ENCODE measurements at places on chromosomes 12 and 14.

GRCh38 chr12:24045816-24046257 is 96.4 kb upstream of the SOX5 start:
- DNase-seq, result no peak

- no peak for DNase-seq
Measured at GRCh38 chr12:60535363-60535762, 939.5 kb downstream of the SLC16A7 start.

DNA sequence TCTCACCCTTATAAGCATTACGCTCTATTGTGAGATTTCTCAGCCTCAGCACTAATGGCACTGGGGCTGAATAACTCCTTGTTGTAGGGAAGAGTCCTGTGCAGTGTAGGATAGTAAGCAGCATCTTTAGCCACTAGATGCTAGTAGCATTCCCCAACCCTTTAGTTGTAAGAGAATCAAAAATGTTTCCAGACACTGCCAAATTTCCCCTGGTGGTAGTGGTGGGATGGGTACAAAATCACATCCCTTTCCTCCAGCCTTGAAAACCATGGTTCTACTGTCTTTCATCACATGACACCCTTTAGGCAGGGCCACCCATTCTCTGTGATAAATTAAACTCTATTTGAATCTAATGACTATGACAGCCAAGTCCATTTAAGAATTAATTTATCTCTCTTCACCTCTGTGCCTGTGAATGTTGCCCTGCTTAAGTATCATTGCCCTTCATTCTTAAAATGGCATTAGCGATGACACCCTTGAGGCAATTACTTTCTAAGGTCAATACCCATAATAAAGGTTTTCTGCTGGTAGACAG is 199.4 kb downstream of the ANO4 start:
- no peak for DNase-seq

DNA sequence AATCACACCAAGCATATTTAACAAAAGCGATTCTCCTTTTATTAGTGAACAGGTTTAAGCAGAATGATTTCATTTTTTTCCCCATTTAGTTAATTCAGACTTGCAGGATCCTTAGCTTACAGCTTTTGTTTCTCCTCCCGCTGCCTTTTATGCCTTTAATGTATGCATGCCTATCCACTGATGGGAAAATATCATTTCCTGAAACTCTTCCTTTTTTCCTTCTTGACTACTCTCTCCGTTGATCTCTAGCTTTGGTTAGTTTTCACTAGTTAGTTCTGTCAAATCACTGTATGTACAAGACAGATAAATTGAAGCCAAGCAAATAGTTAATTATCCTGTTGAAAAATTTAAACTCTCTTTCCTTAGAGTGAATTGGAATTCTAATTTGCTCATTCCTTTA is 26.3 kb downstream of the NKX2-1 start:
- DNase-seq, result no peak

DNA sequence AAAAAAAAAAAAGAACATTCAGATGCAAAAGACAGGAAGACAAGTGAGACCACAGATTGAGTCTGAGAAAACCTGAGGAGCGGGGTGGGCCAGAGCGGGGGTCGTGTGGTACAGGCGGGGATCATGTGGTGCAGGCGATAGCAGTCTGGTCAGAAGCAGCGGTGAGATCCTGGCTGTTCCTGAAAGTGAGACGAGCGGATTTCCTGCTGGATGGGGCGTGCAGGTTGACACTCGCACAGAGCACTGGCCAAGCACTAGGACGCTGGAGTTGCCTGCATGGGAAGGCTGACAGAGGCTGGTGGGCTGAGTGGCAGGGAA is 35.7 kb downstream of the CDC42BPB start:
- no peak for DNase-seq

DNA sequence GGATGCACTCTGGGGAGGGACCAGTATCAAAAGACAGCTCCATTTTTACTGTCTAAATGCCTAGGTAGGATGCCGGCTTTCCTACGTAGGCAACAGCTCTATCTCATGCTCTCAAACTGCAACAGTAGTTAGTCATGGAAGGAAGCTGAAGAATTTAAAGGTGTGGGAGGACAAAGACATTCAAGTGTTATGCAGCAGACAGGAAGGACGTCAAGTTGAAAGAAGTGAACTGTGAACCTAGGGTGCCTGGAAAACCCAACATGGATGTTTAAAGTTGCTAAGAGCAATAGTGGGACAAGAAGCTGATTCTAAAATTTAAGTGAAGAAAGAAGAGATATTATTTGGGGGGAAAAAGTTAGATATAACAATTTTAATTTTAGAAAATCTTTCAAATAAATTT is 5.9 kb downstream of the SEC23A start:
- DNase-seq, result no peak

- no peak for DNase-seq
Measured at GRCh38 chr14:54672181-54672580, 105.3 kb downstream of the SAMD4A start.

DNA sequence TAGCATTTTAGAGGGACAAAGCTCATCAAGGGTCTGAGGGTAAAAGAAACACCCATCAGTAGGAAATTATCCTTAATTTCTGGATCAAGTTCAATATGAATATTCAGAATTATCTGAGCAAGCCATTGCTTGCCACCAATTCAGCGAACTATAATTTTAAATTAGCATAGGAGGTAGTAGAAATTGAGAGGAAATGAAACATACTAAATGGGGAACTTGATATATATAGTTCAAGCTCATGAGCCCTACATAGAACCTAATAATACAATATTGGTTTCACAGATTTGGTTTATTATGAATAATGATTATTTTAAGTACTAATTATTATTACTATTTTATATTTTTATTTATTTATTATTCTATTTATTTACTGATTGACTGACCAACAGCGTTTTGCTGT is 42.1 kb upstream of the GXYLT1 start:
- no peak for DNase-seq

GRCh38 chr14:60713513-60713912 is 10.6 kb downstream of the SIX4 start:
- no peak for DNase-seq

DNA sequence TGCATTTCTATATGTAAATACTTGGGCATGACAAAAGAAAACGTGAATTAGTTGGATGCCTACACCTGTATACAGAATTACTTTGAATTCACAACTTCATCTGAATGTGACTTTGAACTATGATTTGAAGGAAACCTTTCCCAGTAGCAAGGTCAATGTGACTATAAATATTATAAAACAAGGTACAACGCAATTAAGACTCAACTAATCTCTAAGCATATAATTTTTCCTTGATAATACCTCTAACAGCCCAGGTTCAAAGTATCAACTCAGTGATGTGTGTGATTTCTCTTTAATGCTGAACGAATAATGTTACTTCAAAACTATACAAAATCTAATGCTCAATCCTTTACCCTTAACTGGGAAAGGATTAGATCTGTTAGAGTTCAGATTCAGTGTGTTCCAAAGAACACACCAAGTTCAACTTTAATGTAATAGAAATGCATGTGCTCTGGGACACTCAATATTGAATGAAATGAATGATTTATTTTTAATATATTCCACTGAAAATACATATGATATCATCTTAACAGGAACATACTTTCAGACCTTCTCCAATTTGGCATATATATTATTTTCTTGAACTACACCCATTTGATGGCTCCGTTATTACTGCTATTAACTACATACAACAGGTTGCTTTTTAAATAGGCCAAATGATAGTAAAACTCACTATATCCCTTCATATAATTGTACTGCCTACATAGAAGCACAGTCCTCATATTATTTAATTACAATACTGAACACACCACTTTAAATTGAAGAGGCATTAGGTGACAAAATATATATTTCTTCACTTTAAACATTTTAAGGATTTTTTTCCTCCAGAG is 40.1 kb upstream of the MTERF2 start:
- DNase-seq, result no peak

- DNase-seq, result no peak
Measured at GRCh38 chr14:100336618-100337530, 13.7 kb downstream of the SLC25A47 start.
